ENCODE measurements at places on chromosomes 16 and 17.
A peak's percentile ranks its signal among the peaks of the same experiment; 100 is the strongest.

DNA sequence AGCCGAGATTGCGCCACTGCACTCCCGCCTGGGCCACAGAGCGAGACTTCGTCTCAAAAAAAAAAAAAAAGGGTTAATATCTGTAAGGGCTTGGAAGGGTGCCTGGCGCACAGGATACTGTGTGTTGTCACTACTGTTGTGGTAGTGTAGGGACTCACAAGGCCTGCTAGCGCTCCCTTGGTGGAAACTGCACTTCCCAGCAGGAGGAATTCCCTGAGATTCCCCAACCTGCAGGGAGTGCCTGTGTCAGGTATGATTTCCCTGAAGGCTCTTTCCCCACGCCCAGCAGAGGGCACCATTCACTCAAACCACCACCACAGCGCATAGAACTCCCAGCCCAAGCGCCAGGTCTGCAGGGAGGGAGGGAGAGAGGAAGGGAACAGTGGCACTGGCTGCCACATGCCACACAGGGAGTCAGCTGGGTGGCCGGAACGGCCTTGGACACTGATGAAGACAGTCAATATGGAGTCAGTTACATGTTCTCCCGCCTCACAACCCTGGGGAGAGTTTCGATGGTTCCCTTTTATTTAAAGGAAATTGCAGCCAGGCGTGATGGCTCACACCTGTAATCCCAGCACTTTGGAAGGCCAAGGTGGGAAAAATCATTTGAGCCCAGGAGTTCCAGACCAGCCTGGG, 32.7 kb upstream of the CDH1 start:
- peak; percentile 58 for DNase-seq

- DNase-seq: no peak
Observed at GRCh38 chr16:75477680-75478473, 13.4 kb upstream of the TMEM170A start.

- no peak for DNase-seq
Observed at GRCh38 chr16:53780051-53780450, 76.1 kb downstream of the FTO start.

- DNase-seq: peak; percentile 55
Observed at GRCh38 chr16:15856901-15857698, at the start of gene MYH11. TSS of gene MYH11 (minus strand) at chr16:15857028. CDS start at chr16:15838252, 18,776 bp downstream.

GRCh38 chr16:3665508-3665907, 11.0 kb downstream of the DNASE1 start:
- no peak for DNase-seq

- DNase-seq: no peak
Observed at GRCh38 chr17:72474719-72475477, 354.1 kb downstream of the SOX9 start.

DNA sequence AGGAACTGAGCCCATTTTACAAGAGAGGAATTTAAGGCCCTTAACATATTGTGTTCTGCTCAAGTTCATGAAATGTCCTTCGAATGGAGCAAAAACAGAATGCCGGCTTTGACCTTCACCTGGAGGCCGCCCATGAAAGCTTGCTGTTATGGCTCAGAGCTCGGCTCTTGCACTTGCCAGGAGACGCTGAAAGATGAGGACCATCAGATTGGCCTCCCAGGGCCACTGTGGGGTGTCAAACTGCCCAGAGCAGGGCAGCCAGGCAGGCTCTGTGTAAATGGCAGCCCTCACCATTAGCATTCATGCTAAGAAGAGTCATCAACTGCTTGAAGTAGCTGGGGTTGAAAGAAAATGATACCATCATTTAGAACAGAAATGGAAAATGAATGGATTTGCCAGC, 39.3 kb downstream of the IL21R start:
- DNase-seq: no peak

DNA sequence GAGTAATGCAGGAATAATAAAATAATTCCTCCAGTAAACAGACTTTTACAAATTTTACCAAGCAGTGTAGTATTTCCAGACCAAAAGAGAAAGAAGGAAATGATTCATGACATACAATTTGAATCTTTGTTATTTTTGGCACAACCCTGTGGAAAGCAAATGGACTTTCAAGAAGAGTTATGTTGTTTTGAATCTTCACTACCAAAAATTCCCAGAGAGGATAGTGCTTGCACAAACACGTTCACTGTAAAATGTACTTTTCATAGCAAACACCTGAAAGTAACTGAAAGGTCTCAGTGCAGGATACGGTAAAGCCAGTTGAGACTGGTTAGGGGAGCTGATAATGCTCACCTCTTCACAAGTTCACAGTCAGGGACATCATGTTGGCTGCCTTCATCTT, 107.1 kb downstream of the USP22 start:
- DNase-seq: no peak

DNA sequence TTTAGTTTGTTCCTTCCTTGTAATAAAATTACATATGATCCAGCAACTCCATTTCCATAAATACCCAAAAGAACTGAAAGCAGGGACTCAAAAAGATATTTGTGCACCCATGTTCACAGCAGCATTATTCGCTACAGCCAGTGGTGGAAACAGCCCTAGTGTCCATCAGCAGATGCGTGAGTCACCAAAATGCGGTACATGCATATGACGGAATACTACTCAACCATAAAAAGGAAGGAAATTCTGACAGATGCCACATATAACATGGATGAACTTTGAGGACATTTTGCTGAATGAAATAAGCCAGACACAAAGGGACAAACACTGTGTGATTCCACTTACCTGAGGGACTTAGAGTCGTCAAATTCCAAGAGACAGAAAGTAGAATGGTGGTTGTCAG, 9.1 kb upstream of the SLC47A2 start:
- DNase-seq: no peak

- DNase-seq: no peak
Observed at GRCh38 chr16:88940862-88941817, 35.9 kb downstream of the CBFA2T3 start.

DNA sequence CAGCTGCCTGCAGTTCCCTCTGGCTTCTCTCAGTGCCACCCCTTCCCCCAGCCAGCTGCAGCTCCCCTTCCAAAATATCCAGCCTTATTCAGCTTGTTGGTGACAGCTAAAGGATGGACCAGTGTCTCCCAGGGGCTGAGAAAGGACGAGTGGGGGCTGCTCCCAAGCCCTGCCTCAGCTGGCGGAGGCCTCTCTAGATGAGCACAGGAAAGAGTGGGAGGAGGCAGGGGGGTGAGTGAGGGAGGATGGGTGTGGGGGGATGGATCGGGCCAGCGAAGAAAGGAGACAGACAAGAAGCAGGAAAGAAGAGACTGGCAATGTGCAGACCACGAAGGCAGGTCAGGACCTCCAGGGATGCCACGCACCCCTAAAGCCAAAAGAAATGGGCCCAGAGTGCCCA, 17.5 kb downstream of the PIPOX start:
- DNase-seq: no peak

DNA sequence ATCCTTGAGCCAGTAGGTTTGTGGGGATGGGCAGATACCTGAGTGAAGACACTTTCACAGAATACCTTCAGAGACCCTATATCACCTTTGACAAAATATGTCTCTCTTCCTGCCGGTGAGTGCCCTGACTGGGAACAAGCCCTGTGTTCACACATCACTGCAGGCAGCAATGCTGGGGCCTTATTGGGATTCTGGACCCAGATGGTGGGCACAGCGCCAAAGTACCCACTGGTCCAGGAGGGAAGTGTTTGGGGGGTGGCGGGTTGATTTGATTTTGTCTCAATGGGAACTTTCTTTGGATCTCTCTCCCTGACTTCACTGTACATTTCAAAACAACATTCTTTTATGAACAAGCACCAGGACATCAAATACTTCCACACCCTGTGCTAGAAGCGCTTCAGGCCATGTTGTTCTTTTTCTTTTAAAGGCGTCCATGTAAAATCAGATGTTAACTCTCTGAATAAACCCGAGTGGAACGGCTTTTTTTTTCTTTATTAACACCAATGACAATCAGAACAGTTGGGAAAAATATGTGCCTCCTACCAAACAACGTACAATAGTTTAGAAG, 62.4 kb upstream of the AKTIP start:
- DNase-seq: no peak

DNA sequence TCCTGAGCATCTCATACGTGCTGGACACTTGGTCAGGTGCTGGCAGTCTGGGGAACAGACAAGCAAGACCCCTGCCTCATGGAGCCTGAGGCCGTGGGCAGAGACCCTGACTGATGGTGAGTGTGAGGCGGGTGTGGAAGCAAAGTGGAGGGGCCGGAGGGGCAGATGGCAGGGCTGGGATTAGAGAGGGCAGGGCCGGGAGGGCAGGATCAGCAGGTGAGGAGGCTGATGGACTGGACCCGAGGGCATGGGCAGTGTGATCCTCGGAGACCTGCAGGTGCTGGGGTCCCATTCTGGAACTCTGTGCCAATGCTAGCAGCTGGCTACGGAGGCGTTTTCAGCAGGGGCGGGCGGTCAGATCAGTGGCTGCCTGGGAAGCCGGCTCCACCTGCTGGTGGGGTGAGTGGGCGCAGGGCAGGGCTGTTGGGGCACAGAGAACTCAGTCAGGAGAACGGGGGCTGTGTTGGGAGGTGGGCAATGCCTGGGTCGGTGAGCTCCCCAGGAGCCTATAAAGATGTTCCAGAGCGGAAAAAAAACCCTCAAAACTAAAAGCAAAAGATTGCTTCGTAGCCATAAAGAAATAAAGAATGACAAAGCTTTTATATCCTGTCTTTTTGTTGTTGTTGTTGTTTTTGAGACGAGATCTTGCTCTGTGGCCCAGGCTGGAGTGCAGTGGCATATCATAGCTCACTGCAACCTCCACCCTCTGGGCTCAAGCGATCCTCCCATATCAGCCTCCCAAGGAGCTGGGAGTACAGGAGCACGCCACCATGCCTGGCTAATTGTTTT, 8.9 kb upstream of the C16orf74 start:
- no peak for DNase-seq

DNA sequence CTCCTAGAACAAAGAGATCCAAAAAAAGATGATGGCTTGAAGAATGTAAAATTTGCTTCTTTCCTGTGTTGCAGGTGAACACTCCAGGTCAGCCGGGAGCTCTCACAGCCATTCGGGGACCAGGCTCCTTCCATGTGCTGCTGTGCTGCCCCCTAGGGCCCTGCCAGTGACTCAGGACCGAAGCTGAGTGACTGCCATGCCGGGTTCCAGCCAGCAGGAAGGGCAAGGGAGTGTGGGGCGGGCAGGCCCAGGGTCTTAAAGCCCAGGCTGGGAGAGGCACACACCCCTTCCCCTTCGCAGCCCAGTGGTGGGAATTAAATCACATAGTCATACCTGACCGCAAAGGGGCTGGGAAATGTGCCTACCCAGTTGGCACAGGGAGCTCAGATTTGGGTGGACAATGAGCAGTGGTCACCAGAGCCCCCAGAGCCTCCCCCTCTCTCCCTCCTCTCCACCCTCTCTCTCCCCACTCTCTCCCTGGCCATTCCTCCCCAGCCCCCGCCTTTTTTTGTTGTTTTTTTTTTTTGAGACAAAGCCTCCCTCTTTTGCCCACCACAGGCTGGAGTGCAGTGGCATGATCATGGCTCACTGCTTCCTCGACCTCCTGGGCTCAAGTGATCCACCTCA, 11.5 kb downstream of the EPOP start:
- DNase-seq: peak; percentile 57

- no peak for DNase-seq
Observed at GRCh38 chr16:20906341-20907255, 6.0 kb downstream of the LYRM1 start.

- no peak for DNase-seq
Observed at GRCh38 chr17:35046740-35047283, 16.7 kb downstream of the RFFL start.

- no peak for DNase-seq
Observed at GRCh38 chr16:29154676-29155121, 169.8 kb downstream of the LAT start.

GRCh38 chr17:80323982-80324381, 63.3 kb downstream of the RNF213 start:
- no peak for DNase-seq

- DNase-seq: no peak
Observed at GRCh38 chr17:77214743-77215142, 74.0 kb downstream of the SEC14L1 start.

DNA sequence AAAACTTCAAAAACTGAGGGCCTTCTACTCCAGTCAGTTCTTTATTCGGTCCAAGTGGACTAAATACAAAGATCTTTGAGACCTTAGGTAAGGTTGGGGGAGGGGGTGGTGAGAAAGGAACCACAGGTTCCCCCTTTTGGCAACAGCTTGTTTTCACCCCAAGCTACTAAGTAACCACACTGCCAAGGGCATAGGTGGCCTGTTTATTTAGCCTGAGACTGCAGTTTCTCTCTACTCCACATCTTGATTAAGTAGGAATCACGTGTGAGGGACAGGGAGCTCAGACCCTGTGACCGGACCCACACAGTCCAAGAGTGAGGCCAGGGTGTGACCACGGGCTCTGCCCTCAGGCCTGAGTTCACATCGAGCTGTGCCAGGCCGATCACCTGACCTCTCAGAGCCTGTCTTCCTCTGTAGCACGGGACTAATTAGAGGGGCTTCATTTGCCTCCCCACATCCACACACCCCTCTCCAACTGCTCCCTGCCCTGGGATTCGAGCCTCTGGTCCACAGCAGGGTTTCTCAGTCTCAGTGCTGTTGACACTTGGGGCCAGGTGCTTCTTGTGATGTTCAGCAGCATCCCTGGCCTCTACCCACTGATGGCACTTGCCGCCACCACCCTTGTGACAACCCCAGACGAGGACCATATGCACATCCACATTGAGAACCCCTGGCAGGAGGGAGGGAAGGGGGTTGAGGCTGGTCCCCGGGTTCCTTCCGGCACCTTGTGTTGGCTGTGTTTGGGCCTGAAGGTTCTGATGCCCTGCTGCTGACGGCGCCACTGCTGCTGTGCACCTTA, 17.8 kb downstream of the ST6GALNAC2 start:
- DNase-seq: no peak

GRCh38 chr17:81063106-81064093, 28.4 kb downstream of the BAIAP2 start:
- DNase-seq: no peak

- no peak for DNase-seq
Observed at GRCh38 chr16:70151391-70151790, 22.2 kb upstream of the CLEC18C start.

GRCh38 chr16:49022351-49022963, 259.2 kb downstream of the CBLN1 start:
- DNase-seq: no peak

DNA sequence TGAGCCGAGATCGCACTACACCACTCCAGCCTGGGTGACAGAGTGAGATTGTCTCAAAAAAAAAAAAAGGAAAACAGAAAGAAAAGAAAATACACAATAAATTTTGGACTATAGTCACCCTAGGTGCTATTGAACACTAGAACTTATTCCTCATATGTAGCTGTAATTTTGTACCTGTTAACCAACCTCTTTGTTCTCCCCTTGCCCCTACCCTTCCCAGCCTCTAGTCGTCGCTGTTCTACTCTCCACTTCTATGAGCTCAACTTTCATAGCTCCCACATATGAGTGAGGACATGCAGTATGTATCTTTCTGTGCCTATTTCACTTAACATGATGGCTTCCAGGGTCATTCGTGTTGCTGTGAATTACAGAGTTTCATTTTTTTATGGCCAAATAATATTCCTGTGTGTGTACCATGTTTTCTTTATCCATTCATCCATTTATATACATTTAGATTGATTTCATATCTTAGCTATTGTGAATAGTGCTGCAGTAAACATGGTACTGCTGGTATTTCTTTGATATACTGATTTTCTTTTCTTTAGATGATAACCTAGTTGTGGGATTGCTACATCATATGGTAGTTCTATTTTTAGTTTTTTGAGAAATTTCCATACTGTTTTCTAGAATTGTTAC, 28.3 kb downstream of the VPS35L start:
- DNase-seq: no peak

GRCh38 chr17:34519282-34519681, 60.1 kb upstream of the TMEM132E start:
- DNase-seq: no peak

- peak; percentile 63 for DNase-seq
Observed at GRCh38 chr16:66948134-66948836, 12.8 kb upstream of the CES3 start.
